Cerebellar nuclear complex (tissue), 1 donor: ENCODE measurements at places on chromosomes 1 and 21.

GRCh38 chr1:248800459-248800858, 25.3 kb downstream of the SH3BP5L start:
- no peak for DNase-seq

DNA sequence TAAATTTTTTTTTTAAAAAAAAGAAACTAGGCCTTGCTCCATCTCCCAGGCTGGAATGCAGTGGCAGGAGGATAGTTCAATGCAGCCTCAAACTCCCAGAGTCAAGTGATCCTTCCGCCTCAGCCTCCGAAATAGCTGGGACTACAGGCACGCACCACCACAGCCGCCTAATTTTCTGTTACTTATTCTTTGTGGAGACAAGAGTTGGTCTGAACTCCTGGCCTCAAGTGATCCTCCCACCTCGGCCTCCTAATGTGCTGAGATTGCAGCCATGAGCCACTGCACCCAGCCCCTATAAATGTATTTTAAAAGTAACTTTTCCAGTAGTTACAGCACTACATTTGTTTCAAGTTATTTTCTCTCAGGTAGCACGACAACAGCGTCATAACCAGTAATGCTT, 2.3 kb downstream of the BRWD1 start:
- no peak for DNase-seq

DNA sequence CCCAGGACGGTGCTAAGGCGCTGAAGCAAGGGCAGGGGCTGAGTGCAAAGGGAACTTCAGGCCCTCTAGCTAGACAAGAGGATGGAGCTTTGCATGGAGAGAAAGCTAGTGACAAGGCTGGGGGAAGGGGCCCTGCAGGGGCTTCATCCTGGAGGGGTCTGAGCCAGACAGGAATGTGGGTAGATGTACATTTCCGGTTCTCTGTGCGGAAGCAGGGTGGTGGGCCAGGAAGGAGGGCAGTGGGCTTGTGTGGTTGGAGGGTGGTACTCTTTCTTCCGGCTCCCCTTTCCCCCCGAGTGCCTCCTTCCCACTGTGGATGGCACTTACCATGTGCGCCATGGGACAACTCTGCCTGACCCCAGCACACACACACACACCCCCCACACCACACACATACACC, 1.5 kb downstream of the KISS1 start:
- DNase-seq = no peak

GRCh38 chr1:241990040-241990439, 8.9 kb downstream of the MAP1LC3C start:
- no peak for DNase-seq

GRCh38 chr1:61455400-61455799, 269.5 kb downstream of the TM2D1 start:
- DNase-seq = no peak

GRCh38 chr1:93437976-93438605, 9.8 kb upstream of the FNBP1L start:
- DNase-seq = no peak

DNA sequence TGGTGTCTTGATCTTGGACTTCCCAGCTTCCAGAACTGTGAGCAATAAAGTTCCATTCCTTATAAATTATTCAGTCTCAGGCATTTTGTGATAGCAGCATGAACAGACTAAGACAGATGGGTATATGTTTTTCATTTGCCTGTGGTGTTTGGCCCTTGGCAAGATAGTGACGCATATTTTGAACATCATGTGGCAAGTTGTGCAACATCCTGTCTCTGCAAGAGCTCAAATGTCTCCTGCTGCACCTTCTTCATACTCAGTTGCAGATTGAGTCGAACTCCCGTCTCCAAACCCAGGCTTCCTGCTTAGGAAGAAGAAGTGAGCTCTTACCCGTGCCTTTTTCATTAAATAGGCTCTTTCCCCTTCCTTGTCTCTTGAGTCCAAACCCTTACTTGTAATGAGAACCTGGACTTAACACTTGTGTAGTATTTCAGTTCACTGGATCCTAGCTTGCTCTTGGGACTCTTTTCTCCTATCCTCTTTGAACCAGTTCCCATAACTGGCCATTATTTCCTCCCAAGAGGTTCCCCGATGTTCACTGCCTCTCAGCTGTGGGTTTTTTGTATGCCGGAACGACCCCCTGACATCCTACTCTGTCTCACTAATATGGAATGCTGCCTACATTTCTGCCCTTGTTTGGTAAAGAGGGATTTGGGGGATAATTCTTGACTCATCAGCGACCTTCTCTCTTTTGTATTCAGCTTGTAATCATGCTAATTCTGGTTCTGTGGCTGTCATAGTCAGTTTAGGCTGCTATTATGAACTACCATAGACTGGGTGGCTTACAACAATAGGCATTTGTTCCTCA, 125.0 kb upstream of the KCNK2 start:
- no peak for DNase-seq

DNA sequence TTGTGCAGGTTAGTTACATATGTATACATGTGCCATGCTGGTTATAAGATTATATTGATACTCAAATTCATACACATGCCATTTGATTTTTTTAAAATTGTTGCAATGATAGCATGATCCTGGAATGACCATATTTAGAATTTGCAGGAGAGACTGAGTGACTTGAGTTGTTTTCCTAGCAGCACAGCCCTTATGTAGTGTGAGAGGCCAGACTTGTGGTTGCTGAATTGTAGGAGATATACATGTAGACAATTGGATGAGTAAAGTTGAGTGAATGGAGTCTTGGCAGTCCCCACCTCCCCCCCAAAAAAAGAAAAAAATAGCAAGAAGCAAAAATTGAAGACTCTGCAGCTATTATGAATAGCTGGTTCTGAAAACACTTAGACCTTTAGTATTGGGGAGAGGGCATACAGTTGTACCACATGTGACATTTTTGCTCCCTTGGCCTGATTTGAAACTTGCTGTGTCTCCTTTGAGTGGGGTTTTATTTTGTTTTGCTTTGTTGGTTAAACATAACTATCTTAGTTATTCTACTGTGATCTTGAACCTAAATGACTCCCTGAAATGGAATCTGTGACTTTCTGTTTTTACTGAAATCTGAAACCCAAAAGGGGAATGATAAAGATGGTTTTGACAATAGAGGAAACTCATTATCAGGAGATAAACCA, 280.3 kb downstream of the HMCN1 start:
- no peak for DNase-seq

- DNase-seq = no peak
These were observed 71.9 kb downstream of the CEP350 start for GRCh38 chr1:180026556-180026955.

DNA sequence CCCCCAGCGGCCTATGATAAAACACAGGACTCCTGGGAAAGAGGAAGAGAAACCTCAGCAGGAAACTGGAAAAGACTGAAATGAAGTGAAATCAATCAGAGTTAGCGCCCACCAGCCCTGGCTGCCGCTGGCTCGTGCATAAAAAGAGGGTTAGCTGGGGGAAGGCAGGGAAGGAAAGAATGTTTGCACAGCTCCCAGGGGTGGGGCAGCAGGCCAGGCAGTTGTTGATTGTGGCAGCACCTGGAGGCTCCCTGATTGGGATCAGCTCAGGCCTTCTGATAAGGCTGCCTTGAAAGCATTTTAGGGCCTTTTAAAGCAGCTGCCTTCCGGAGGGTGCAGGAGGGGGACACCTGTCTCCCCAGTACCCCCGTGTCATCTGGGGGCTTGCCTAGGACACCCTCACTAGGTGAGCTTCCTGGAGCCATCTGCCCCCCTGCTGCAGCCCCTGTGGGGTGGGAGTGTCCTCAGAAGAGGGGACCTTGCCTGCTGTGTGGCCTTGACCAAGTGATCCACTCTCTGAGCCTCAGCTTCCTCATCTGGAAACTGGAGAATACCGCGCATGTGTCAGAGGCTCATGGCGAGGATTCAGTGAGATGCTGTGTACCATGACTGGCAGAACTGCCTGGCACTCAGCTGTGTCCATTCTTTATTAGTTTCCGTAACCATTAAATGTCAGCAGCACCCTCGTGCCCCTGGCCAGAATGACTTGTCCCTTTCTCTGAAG, 6.6 kb downstream of the EPHB2 start:
- no peak for DNase-seq

- DNase-seq = no peak
These were observed 160.7 kb upstream of the LMO4 start for GRCh38 chr1:87167848-87168525.

- DNase-seq = no peak
These were observed 136.1 kb downstream of the GPATCH2 start for GRCh38 chr1:217494767-217495166.

- DNase-seq = no peak
These were observed 273.9 kb upstream of the DEPDC1 start for GRCh38 chr1:68770817-68771216.

DNA sequence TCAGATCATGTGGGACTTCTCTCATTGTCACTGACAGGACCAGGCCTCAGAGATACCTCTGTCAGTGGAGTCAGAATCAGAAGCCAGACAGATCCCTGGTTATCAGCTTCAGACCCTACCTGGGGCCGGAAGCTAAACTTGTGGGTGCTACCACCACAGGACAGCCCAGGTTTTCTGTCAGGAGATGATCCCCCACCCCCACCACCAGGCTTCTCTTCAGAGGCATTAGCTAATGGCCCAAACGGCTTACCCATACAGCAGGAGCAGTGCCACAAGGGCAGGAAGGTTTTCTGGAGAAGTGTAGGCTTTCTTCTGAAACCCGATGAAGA, 105.5 kb downstream of the ABCA4 start:
- no peak for DNase-seq

- no peak for DNase-seq
These were observed 24.2 kb upstream of the NPPB start for GRCh38 chr1:11882814-11883538.

GRCh38 chr1:44411861-44412260, 6.8 kb downstream of the RNF220 start:
- no peak for DNase-seq

DNA sequence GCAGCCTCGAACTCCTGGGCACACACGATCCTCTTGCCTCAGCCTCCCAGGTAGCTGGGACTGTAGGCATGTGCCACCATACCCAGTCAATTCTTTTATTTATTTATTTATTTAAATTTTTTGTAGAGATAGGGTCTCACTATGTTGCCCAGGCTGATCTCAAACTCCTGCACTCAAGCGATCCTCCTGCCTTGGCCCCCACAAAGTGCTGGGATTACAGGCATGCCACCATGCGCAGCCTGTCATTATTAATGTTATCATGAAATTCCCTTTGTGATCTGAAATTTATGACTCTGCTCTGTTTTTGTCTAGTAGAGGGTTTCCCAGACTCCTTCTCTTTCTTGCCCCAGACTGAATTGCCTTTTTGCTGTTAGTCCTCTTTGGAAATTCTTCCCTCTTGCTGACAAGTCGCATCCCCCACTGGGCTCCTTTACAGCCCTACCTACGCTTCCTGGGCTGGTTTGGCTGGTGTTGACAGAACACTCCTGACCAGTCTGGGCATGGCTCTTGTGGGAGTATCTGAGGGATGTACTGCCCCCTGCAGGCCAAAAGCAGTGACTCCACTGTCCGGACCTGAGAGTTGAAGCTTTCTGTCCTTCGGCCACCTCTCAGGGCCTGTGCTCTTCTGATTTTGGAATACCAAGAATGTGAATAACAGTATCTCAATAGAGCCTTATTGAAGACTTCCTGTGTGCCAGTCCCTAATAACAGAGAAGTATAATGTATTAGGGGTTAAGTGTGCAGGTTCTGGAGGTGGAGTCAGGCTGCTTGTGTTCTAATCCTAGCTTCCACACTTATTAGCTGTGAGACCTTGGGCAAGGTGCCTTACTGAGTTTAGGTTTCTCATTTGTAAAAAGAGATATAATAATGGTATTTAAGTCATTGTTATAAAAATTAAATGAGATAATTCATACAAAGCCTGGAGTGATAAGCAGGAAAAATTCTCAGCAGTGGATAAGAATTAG, 28.2 kb downstream of the TCEANC2 start:
- no peak for DNase-seq

GRCh38 chr1:228900886-228901392, 165.7 kb downstream of the RHOU start:
- DNase-seq = no peak

DNA sequence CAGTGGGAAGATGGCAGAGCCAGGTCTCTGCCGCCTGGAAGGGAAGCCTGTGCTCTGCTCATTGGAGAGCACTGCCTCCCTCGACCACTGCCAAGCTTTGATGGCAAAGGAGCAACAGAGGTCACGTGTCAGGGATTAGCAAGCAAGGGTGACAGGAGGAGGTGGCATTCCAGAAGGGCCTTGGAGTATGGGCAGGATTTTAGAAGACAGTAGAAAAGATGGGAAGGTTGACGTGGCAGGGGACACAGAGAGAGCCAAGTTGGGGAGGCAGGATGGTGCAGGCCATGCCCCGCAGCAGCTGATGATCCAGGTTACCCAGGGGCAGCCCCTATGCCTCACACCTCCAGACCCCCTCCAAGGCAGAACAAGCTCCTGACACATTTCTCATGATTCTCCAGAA, 21.9 kb upstream of the LBR start:
- DNase-seq = no peak

DNA sequence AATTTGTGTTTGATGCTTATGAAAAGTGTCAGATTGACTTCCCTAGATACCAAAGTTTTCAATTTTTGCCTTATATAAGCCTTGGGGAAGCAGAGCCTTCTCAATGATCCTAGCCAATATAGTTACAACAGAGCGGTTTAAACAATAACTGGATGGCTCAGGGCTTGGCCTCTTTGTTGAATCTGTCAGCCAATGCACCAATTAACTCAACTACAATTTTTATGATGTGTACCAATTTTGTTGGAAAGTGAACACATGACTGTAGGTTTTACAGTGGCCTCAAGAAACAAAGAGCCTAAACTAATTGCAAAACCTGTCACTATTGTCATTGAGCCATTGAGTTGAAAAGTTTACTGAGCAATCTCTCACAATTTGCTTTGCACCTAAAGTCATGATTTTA, 71.6 kb upstream of the RGS18 start:
- no peak for DNase-seq

DNA sequence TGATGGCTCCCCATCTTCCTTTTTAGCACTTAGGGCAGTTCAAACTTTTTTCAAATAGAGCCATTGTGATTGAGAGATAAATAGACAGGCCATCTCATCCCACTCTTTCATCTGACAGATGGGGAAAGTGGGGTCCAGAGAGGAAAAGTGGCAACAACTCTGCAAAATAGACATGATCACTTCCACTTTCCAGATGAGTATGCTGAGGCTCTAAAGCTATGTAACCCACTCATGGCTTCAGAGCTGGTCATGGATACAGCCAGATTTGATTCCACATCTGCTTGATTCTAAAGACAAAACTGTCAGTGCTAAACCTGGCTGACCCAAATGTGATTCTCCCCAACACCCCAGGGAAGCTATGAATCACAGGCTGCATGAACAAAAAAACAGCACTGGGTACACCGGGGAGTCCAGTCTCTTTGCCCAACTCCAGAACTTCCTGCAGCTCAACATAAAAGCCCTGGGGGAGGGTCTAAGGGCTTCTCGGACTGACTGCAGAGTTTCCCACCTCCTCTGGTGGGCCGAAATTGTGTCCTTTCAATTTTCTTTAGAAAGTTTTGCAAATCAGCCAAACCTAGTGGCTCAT, 59.3 kb downstream of the PLPP3 start:
- no peak for DNase-seq

- no peak for DNase-seq
These were observed 39.7 kb downstream of the DNTTIP2 start for GRCh38 chr1:93839307-93839706.

GRCh38 chr1:88610687-88611086, 73.4 kb upstream of the PKN2 start:
- no peak for DNase-seq
